ENCODE measurements at places on chromosomes 5 and 9. TPM values are rescaled to one million over a fixed set of nuclear protein-coding genes. Genes with fewer than 3 reads are reported as not detected.

DNA sequence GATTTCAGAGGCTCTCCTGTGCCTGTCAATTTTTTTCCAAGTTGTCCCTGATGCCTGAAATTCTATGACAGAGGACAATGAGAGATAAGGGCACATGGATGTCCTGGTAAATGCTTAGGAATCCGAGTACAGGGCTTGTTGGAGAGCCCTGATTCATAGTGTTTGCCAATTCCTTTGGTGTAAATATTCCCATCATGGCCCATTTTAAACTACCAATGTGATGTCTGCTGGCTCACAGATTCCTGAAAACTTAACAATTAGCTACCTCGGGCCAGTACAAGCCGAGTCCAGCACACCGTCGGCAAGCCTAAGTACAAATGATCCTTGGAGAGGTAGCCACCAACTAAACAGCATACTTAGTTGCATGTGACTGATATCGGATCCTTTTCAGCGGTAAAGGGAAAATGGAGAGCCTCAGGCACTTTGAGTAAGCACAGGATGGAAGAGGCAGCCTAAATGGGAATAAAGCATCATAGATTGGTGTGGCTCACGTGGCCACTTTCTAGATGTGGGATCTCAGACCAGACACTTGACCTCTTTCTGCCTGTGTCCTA is 3.6 kb downstream of the ITK start:
- no peak for DNase-seq

GRCh38 chr5:22779499-22779898 is 73.6 kb downstream of the CDH12 start:
- no peak for DNase-seq

Gene IL4
- not detected for polyA plus RNA-seq

Gene AGGF1
- polyA plus RNA-seq: 27.5 TPM

DNA sequence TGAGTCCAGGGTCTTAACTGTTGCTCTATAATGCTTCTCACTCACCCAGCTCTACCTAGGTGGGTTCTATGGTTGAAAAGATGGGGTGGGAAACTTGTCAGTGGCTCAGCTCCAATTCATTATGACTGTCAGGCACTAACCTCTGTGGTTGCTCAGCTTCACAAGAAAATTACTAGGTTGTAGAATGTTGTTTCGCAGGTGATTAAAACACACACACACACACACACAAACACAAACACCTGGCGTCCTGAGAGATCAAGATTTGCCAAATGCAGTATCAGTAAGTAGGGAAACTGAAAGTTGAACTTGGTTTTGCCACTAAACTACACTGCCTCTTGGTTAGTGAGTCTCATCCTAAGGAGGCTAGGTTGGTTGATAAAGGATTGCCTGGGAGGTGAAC is 2.8 kb downstream of the MCCC2 start:
- no peak for DNase-seq

GRCh38 chr9:105887679-105888078 is 193.3 kb downstream of the TMEM38B start:
- DNase-seq: no peak

- DNase-seq: no peak
Measured at GRCh38 chr5:40746703-40747102, 9.1 kb downstream of the TTC33 start.

Gene ADRB2
- polyA plus RNA-seq: 0.25 TPM

Gene SLC31A2
- polyA plus RNA-seq: 4.9 TPM

- no peak for DNase-seq
Measured at GRCh38 chr5:56817263-56818014, 2.1 kb downstream of the MAP3K1 start.

DNA sequence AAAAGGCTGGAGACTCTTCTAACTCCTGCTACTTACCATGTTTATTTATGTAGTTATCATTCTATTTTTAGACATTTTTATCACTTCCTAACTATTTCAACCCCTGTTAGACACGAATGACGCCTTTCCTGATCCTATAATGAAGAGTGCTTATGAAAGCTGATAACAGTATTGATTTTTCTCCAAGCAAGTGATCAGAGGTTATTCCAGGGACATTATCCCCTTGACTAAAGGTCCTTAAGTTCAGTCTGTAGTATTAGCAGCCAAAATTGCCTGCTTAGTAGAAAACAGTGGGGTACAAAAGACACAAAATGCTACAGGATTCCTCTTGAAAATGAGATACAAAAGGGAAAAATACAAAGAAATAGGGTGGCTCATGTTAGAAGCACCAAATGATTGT is 235.6 kb downstream of the DNAH5 start:
- no peak for DNase-seq

Gene MPDZ
- polyA plus RNA-seq: not detected

Gene IFNK
- not detected for polyA plus RNA-seq

Gene CAVIN4
- polyA plus RNA-seq: not detected

Gene IL31RA
- not detected for polyA plus RNA-seq

- no peak for DNase-seq
Measured at GRCh38 chr5:155753943-155754581, 572.9 kb upstream of the SGCD start.

- DNase-seq: no peak
Measured at GRCh38 chr5:74274326-74274725, 366.2 kb downstream of the ENC1 start.

DNA sequence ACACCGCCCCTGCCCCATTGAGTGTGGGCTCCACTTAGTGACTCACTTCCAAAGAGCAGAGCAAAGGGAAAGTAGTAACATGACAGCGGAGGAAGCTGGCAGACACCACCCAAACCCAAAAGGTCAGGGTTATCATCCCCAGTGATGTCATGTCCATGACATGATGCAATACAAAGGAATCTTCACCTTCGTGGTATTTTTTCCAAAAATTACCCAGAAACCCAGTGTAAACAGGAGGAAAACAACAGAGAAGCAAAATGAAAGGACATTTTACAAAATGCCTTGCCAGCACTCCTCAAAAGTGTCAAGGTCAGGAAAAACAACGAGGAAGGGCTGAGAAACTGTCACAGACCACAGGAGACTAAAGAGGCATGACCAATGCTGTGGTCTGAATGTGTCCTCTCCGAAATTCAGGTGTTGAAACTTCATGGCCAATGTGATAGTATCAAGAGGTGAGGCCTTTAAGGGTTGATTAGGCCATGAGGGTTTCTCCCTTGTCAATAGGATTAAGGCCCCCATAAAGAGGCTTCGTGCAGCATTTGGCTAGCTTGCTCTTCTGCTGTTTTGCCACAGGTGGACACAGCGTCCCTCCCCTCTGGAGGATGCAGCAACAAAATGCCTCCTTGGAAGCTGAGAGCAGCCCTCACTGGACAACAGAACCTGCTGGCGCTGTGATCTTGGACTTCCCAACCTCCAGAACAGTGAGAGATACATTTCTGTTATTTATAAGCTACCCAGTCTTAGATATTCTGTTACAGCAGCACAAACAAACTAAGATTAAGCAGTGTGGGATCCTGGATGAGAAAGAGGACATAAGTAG is 30.5 kb upstream of the MED10 start:
- DNase-seq: no peak

DNA sequence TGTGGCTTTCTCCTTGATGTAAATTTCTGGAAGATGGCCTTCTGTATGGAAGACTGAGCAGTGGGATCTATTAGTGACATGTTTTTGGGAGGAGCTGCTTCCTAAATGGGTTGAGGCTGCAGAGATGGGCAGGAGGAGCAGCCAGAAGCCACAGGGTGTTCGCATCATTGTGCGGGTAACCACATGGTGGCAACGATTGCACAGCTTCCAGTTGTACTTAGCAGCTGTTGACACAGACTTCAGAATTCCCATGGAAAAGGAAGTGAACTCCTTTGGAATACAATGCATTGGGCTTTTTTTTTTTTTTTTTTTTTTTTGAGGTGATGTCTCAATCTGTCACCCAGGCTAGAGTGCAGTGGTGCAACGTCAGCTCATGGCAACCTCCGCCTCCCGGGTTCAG is 297.3 kb downstream of the NR3C1 start:
- no peak for DNase-seq

Measured in naive thymus-derived CD4-positive, alpha-beta T cell (primary cell).